Stomach (tissue), 19 donors: ENCODE measurements at places on chromosomes 4 and X. TPM values are rescaled to one million over a fixed set of nuclear protein-coding genes. Genes with fewer than 3 reads are reported as not detected.

The CDX4 gene
- not detected for total RNA-seq

The TEX11 gene
- not detected for total RNA-seq

The SHOX gene
- not detected for total RNA-seq

The LAMTOR3 gene
- 4.1 TPM for total RNA-seq

The SUPT20HL2 gene
- not detected for total RNA-seq

The SOWAHB gene
- total RNA-seq: 29.0 TPM

The LRPAP1 gene
- 92.0 TPM for total RNA-seq

The IKBKG gene
- total RNA-seq: 7.6 TPM

The HSFX4 gene
- total RNA-seq: not detected

The ENOPH1 gene
- total RNA-seq: 35.1 TPM

The TNIP2 gene
- total RNA-seq: 59.6 TPM

The ACTRT1 gene
- total RNA-seq: not detected

The CCNG2 gene
- total RNA-seq: 44.6 TPM

The BRS3 gene
- not detected for total RNA-seq

The NXF2B gene
- total RNA-seq: not detected

The CLIC2 gene
- total RNA-seq: 10.3 TPM

The ETDB gene
- total RNA-seq: not detected

- DNase-seq: no peak
Measured at GRCh38 chr4:79272761-79273160, 53.1 kb downstream of the NAA11 start.

DNA sequence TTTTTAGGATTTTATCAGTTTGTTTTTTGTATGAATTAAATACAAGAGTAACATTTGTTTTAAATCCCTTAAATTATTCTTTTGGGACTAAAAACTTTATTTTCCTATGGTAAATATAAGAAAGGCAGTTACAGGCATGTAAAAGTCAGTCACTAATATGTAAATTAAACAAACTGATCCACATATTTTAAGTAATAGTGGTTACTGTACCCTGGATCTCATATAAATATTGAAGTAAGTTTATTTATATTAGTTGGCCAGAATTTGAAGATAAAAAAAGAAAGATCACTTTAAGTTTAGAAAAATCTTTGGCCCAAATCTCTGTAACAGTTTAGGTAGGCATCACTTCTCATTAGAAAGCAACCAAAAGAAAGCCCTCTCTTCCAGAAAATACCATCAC is 45.8 kb downstream of the LDB2 start:
- DNase-seq: no peak

DNA sequence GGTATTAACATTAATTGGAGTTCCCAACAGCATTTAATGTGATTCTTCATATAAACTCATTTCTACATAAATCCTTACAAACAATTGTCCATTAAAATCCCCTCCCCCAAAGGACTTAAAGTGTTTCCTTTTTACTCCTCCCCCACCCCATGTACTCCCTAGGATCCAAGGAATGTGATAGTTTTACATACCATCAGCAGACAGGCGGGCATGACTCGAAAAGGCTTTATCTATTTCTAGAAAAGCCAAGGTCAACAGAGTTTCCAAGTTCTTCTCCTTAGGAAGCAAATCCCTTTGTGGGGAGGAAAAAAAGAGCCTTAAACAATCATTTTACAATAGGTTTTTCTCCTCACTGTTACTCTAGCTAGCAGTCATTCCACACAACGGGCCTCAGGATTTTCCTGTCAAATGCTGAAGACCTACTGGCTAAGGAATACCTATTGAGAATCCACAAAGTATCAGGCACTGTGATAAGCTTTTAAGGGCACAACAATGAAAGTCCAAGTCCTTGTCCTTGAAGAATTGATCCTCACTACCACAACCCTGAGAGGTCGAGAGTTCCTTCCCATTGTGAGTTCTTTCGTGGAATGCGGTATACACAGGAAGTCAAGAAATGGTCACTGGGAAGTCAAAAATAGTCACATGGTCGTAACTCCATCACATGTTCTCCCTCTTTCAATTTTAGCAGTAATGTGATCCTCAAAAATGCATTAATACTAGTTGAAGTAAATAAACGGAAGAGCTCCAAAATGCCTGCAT is 7.2 kb downstream of the PPM1K start:
- DNase-seq: no peak

- no peak for DNase-seq
Measured at GRCh38 chr4:127250577-127250976, 382.2 kb upstream of the INTU start.

DNA sequence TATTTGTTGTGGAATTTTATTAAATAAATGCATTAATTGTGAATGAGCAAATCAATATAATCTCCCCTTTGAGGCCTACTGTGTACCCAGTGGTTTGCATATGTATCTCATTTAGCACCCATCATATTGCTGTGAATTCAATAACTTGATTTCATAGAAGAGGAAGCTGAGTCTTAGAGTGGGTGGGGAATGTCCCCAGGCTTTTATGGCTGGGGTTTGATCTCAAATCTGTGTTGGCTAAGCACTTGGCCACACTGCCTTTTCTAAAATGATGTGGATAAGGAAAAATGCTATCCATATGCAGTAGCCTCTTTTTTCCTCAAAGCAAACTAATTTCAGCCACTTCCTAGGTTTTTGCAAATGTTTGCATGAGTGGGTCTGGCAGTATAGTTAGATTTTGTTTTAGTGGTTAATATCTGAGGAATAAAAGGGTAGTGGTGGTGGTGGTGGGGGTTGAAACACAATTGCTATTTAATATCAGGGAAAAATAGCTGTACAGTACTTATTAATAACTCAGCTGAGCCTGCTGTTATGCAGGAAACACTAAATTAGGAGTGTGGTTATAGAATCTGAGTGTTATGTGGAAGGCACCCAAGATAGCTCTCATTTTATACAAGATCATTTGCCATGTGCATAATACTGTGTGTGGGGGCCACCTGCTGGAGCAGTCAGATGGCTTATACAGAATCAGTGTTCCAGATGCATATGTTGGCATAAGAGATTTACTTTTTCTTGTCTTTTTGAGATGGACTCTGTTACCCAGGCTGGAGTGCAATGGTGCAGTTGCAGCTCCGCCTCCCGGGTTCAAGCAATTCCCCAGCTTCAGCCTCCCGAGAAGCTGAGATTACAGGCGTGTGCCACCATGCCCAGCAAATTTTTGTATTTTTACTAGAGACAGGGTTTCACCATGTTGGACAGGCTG is 108.0 kb downstream of the TMEM131L start:
- DNase-seq: peak; percentile 67

- DNase-seq: no peak
Measured at GRCh38 chrX:68511255-68511654, 12.4 kb downstream of the YIPF6 start.

DNA sequence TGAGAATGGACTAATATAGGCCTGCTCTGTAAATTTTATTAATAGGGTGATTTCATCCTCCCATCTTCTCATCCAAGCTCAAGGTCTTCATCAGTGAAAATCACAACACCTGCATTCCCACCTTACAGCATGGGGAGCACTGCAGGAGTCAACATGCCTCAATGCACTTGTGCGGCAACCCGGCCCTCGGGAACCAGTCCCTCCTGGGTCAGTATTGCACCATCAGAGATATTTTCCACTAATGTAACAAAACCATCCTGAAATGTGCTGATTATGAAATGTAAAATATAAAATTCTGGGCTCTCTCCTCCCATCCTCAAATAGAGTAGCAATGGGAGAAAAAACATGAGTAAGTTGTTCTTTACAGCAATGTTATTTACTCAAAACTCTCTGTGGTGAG is 13.0 kb downstream of the USP46 start:
- no peak for DNase-seq

DNA sequence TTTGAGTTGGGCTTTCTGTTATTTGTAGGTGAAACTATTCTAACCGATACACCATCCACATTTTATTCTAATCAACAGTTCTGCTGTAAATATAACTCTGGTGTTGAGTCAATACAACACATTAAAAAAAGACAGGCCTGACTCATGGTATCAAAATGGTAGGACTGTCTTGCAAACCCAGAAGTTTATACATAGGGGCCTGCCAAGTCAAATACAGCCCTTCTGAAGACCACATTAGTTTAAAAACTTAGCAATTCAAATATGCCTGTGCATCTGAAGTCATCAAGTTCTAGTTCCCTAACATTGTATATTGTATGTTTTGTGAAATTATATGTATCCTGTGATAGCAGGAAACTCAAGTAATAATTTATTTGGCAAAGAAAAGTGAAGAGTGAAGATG is 24.4 kb upstream of the PDE5A start:
- no peak for DNase-seq

GRCh38 chr4:176653401-176654220 is 139.1 kb downstream of the VEGFC start:
- no peak for DNase-seq

DNA sequence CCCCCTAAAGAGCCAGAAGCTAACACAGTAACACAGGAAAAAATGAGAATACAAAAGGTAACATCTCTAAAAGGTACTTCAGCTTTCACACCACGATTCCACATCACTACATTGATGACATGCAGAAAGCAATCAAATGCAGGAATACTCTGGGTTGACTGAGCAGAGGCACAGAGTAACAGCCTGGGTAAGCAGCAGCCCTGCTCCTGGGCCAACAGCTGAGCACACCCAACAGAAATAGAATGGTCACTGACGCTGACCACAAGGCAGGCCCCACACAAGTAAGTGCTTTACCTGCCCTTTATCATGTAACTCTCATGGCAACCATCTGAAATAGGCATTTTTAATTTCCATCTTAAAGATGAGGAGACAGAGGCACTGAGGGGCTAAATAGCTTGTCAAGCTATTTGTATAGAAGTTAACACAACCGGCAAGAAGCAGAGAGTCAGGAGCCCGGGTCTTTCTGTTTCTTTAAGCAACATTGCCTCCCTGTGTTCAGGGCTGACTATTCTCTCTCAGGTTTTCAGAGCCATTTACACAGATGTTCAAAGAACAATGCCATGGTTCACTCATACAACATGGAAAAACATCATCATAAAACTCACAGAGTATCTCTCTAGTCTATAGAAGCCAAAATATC is 168.9 kb downstream of the ZNF674 start:
- DNase-seq: peak; percentile 68

GRCh38 chr4:128060121-128060698 is 902 bp upstream of the LARP1B start:
- no peak for DNase-seq

DNA sequence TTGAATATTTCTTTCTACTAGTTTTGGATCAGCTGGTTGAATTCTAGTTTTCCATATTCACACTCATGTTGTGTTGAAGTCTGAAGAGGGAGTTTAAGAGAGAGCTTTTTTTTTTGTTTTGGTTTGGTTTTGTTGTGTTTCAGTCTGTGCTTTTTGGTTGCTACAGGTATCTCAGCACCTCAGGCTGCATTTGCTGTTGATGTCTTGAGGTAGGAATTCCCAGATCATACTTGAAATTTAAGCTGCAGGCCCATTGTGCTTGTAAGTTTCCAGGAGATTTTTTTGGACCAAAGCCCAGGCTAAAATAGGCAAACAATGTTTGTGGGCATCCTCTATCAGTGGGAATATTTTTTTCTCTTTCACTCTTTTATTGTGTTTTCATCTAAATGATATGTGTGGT is 190.2 kb upstream of the AGA start:
- no peak for DNase-seq

DNA sequence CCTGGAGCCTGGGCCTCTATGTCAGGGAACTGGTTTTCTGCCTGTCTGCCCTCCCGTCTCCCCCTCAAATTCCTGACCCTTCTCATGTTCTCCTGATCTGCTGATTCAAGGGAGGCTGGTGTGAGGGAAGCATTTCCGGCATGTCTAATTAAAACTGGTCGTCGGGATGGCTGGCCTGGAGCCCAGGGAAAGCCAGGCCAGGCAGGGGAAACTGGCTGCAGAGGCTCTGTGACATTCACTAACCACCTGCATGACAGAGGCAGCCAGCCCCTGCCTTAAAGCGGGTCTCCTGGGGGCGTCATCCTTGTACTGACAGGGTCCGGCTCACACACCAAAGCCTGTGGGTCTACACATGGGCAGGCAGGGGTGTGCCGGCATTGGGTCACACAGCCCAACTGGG is 35.2 kb downstream of the ABLIM2 start:
- DNase-seq: peak; percentile 53

GRCh38 chr4:156805696-156806095 is 165.9 kb downstream of the PDGFC start:
- DNase-seq: no peak

DNA sequence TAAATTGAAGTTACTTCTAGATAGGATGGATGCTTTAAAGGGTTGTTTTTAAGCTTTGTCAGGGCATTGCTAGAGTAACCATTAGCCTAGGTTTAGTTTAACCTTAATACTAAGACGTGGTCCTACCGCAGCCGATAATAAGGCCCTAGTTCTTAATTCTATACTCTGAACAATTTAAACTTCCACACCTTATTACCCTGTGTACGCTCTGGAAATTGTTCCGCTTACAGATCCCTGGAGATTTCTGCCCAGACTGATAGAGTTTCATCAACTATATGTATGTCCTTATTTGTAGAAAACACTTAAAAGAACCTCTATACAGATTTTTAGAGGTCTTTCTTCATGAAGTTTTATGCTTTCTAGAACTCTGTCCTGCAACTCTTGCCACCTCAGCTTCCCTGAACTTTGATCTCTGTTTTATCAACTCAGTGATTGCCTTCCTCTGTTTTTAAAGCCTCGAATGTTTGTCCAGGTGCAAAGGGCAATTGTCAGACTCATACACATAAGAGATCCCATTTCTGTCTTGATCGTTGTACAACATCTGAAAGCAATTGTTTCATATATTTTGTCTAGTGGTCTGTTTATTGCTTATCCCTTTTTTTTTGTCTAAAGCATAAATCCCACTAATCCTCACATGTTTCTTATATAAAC is 71.1 kb upstream of the VCX start:
- peak; percentile 50 for DNase-seq

- DNase-seq: no peak
Measured at GRCh38 chr4:84583876-84584380, 1.0 kb downstream of the CDS1 start.

GRCh38 chr4:16023776-16024408 is 59.9 kb downstream of the PROM1 start:
- DNase-seq: no peak

- no peak for DNase-seq
Measured at GRCh38 chr4:155964016-155964891, 10.6 kb upstream of the CTSO start.

- DNase-seq: peak; percentile 56
Measured at GRCh38 chr4:1030559-1030958, 19.1 kb downstream of the FGFRL1 start.

DNA sequence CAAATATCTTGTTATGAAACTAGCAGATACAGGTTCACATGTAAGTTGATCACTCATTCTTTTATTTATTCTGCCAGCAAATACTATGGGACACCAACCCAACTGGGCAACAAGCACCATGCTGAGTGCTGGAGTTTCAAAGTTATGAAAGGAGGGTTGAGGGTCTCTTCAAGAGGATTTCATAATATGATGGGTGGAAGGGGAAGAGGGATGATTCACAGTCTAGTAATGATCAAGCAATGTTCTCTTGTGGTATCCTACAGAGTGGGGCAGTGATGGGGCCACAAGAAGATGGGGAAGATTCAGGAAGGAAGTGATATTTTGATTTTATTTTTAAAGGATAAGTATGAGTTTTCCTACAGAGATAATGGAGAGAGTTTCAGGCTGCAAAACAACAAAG is 46.2 kb upstream of the TXK start:
- DNase-seq: no peak

GRCh38 chr4:19358015-19358414 is 893.7 kb upstream of the SLIT2 start:
- no peak for DNase-seq
